ENCODE measurements at places on chromosomes 5 and 9.

DNA sequence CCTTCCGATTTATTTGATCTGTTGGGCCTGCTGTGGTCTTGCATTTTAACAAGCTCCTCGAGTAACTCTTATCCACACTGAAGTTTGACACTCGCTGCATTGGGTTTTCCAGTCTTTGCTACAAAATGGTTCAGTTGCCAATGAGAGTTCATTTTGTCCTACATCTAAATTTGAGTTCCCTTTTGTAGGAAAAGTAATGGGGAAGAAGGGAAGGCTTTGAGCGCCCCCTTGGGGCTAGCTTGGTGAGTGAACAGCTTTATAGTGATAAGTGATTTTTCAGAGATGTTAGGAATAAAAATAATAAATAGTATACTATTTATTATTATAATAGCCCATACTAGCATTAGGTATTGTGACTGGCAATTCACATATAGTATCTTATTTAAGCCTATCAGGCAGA is 89.9 kb upstream of the GNAQ start:
- peak; percentile 28 for DNase-seq

GRCh38 chr9:89314955-89315354 is 3.3 kb upstream of the SECISBP2 start:
- no peak for DNase-seq

- peak; percentile 27 for DNase-seq
Measured at GRCh38 chr5:174793684-174794328, 69.4 kb downstream of the MSX2 start.

GRCh38 chr9:93533863-93534262 is 42.5 kb upstream of the PHF2 start:
- no peak for DNase-seq

DNA sequence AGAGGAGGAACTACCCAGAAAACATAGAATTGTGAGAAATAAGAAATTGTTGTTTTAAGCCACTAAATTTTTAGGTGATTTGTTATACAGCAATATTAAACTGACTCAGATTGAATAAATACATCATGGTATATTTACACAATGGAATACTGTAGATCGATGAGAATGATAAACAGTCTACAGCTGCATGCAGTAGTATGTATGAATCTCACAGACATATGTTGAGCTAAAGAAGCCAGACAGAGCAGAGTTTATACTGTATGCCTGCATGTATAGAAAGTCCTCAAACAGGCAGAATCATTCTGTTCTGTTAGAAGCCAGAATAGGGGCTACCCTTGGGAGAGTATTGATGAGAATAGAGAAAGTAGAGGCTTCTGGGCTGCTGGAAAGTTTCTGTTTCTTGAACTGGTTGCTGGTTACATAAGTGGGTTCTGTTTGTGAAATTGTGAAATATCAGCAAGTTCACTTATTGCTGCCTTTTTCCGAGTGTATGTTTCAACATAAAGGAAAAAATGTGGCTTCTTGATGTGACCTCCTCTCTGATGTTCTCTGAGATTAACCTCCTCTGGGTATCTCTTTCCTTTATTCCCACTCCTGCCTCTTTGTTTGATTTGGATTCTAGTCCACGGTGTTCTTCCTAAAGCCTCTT is 9.6 kb downstream of the KIAA1958 start:
- no peak for DNase-seq

DNA sequence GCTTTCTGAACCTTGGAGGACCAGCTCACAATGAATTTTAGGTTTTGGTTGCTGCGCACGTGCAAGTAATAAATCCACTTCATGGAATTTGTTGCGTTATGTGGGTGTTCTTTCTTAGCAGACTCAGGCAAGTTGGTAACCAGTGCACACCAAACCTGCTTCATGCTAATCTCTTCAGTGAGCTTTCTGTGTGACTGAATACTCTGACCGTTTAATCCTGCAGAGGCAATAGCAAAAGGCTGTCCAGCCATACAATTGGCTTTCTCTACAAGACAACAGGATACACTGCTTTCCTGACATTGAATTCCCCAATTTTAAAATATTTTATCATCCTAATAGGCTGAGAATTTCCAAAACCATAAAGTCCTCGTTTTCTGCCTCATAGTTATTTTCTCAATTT is 10.3 kb downstream of the UGT3A2 start:
- no peak for DNase-seq

DNA sequence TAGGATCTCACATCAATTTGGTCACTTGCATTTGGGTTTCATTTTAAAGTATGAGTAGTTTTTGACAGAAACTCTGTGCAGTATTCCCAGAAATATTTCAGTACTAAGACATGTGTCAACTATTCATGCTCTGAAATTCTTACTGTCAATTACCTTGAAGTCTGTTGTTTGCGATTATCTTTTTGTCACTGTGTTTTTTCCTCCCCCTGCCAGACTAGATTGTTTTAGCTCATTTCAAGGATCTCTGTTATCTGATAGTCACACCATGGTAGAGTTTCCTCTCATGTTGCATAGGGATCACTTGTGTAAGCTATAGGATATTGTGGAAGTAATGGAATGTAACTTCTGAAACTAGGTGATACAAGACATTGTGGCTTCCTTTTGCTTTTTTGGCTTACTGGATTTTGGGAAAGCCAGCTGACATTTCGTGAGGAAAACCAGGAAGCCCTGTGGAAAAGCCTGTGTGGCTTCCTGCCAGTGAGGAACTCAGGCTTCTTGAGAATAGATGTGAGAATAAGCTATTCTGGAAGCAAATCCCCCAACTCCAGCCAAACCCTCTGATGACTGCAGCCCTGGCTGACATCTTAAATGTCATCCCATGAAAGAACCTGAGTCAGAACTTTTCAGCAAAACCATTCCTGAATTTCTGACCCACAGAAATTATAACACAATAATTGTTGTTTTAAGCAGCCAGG is 122.2 kb downstream of the FGF10 start:
- no peak for DNase-seq

DNA sequence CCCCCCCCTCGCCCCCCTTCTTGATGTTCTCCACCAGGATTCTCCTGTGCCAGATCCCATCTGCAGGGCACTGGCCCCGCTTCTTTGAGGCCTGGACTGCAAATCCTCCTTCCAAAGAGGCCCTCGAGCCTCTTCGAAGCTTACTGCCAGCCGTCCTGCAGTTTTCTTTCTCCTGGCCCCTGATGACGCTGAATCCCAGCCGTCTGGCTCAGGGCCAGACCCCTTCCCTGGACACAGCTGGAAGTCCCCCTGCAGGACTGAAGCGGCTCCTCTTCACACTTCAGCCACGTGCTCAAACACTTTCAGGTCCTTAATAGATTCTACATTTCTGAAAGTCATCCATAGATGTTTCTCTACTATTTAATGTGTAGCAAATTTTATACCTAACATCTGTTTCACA is 121.5 kb downstream of the EHMT1 start:
- DNase-seq: no peak

GRCh38 chr9:18114559-18115475 is 359.1 kb upstream of the ADAMTSL1 start:
- no peak for DNase-seq

- no peak for DNase-seq
Measured at GRCh38 chr9:71541436-71541835, 226.9 kb downstream of the CEMIP2 start.

GRCh38 chr5:83721953-83722901 is 1.6 kb upstream of the HAPLN1 start:
- DNase-seq: no peak

- no peak for DNase-seq
Measured at GRCh38 chr5:18483451-18483850, 849.2 kb downstream of the TAF11L14 start.

DNA sequence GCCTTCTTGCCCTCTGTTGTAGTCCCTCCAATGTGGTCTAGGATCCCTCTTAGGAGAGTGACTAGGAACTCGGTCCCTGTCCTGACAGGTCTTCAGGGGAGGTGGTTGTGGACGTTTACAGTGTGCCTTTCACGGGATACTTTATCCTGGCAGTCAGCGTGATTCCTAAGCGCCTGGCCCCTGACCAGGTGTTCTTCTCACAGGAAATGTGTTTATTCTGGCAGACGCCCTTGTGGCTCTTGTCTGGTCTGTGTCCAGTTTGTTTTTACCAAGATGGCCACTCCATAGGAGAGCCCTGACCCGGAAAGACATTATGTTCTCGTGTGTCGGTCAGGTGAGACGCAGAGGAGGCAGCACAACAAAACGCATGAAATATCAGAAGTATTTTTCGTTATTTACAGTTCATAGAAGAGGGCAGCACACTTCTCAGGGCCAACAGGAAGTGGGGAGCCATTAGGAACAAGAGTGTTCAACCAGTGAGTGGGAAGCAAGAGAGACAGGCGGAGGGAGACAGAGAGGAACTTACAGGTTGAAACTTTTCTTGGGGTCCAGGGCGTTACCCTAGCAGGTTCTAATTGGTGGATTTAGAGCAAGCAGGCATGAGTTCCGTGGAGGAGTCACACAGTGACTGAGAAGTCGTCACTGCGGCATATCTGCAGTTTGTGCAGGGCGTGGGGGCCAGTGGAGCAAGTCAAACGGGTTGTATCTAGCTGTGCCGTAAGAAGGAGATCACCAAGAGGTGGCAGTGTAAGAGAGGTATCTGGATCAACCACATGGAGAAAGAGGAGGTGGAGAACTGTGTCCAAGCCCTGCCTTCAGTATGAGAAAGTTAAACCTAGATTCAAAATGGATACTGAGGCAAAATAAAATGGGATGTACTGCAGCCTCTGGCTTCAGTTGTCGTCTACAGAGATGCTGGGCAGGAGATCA is 412.9 kb downstream of the ZSWIM6 start:
- no peak for DNase-seq

- no peak for DNase-seq
Measured at GRCh38 chr5:62771341-62771740, 192.7 kb downstream of the LRRC70 start.

DNA sequence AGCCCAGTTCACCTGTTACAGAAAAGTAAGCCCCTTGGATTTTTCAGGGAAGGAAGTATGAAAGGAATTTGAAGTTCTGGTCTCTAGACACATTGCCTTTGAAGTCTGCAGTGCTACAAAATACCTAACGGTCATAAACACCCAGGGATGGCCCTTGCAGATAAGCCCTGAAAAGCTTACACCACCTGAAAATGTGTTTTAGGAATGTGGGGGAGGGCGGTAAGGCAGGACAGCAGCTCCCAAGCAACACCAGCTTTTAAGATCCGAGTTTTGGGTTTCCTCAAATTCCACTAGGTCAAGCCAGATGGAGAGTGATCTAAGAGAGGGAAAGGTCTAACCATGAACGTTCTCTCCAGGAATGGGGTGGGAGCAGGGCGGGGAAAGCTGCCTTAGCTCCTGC is 114.1 kb upstream of the PANK3 start:
- DNase-seq: no peak

DNA sequence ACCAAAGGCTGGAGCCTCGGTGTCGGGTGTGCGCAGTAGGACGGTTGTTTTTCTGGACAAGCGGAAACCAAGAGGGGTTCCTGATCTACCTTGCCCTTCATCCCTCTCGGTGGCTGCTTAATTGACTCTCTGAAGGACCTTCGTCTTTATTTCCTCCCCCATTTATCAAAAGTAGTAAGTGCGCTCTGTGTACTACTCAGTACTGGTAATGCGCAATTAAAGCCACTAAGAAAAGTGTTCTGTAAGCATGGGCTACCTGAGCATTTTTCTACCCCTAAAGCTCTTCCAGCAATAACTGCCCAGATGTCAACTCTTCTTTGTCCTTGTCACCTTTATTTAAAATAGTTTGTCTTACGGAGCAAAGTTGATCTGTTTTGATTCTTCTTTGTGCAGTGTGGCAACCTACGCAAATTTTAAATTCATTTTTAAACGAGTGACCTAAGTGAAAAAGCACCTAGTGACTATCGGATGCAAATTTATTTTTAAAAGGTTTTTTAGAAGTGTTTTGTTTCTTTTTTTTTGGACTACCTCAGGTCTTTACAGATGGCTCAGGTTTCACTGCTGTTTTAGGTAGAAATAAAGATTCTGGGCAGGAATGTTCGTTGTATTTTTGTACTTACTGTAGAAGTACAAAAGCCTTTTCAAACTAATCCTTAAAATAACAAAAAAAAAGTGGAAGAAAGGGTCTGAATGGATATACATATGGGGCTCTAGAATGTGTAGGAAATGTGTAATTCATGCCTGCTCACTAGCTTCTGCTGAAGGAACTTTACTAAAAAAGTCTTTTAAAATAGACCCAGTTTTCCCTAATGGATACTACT is 2.0 kb downstream of the JMY start:
- no peak for DNase-seq

- DNase-seq: no peak
Measured at GRCh38 chr9:117135501-117136098, 279.3 kb downstream of the ASTN2 start.

DNA sequence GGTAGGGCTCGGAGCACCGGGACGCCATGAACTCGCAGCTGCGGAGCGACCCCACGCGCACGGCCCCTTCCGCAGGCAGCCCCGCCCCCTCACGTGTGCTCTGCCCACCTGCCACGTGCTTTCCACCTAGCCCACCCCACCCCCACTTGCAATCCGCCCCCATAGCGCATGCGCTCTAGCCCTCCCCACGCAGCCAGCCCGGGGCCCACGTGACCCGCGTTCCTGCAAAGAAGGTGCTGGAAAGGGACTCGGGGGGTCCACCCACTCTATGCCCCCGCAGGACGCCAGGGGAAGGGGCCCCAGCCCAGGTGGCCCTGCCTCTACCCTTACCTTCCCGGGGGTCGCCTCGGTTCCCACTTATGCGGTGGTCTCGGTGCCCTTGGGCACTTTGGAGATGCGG is at the start of gene SOHLH1:
Gene SOHLH1, minus strand, starts transcription at position 42 of the 400 bp plus-strand sequence. Its CDS starts 14 bp downstream, at position 28.
- DNase-seq: no peak

DNA sequence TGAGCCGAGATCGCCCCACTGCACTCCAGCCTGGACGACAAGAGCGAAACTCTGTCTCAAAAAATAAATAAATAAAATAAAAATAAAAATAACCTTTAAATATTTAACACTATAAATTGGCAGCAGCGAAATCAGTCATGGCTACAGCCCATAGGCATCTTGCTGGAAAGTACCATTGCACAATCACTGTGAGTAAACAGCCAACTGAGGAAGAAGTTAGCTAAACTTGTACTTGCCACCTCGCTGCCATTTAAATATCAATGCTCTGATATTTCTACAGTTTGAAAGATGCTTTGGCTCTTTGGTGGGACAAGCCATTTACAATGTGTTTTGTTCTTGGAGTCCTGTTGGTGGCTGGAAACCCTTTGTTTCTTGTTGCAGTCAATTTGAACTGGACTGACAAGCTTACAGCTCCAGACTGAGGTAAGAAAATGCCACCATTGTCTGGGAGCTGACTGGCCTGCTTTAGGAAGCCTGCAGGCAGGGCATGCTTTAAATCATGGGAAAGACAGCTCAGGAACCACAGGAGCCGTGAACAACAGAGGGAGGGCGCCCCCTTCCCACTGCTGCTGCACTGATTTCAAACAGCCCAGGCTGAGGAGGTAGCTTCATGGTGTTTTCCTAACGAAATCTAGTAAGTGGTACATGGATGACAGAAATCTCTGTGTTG is 322.8 kb upstream of the RFX3 start:
- no peak for DNase-seq

DNA sequence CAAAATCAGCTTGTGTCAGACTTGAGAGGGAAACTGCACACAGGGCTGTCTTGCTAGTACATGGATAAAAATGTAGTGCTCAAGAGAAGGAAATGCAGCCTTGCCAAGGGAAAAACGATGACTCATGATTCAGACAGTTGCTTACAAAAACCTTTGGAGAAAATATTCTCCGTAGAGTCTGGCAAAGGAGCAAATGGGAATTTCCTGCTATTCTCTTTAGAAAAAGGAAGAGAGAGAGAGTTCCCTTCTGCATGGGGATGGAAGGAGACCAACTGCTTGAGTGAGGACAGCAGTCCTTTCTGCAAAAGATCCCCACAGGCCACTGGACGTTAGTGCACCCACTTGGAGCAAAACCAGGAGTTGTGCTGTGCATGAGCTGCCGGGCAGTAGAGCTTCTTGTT is 7.6 kb downstream of the IFNB1 start:
- no peak for DNase-seq

- DNase-seq: no peak
Measured at GRCh38 chr9:69443178-69443577, 118.2 kb downstream of the ENTREP1 start.

All from stimulated activated CD4-positive, alpha-beta T cell treated with anti-CD3 and anti-CD28 coated beads, TNF-alpha, amount 100 ng/mL, for 1 hour (primary cell).